ENCODE measurements at places on chromosomes 5 and 9. TPM values are rescaled to one million over a fixed set of nuclear protein-coding genes. Genes with fewer than 3 reads are reported as not detected.

- no peak overlapping the region for H3K27ac ChIP-seq
- DNase-seq = no peak
- H3K27me3 ChIP-seq = no peaks in the 10 kb centered on the region
- no peaks in the 10 kb centered on the region for H3K36me3 ChIP-seq
- H3K4me3 ChIP-seq = no peak overlapping the region
These were observed 115.4 kb upstream of the KLF9 start for GRCh38 chr9:70529833-70530232.

GRCh38 chr9:15469406-15469805, 41.4 kb downstream of the PSIP1 start:
- peaks cover 77% of the 10 kb centered on the region for H3K36me3 ChIP-seq
- H3K4me3 ChIP-seq = no peak overlapping the region
- H3K4me1 ChIP-seq = no peaks in the 10 kb centered on the region
- DNase-seq = no peak

- no peak overlapping the region for H3K27ac ChIP-seq
- no peak for DNase-seq
- H3K36me3 ChIP-seq = no peaks in the 10 kb centered on the region
These were observed 29.2 kb upstream of the ECM2 start for GRCh38 chr9:92564982-92565381.

- no peaks in the 10 kb centered on the region for H3K27me3 ChIP-seq
- no peaks in the 10 kb centered on the region for H3K4me1 ChIP-seq
- no peak for DNase-seq
- no peak overlapping the region for H3K4me3 ChIP-seq
- no peaks in the 10 kb centered on the region for H3K36me3 ChIP-seq
- no peak overlapping the region for H3K27ac ChIP-seq
These were observed 35.5 kb upstream of the B4GALT1 start for GRCh38 chr9:33202552-33203201.

GRCh38 chr5:111618623-111619271, 106.4 kb upstream of the STARD4 start:
- no peak for DNase-seq
- no peak overlapping the region for H3K4me3 ChIP-seq
- no peaks in the 10 kb centered on the region for H3K4me1 ChIP-seq
- H3K27me3 ChIP-seq = no peaks in the 10 kb centered on the region

GRCh38 chr9:79301085-79301484, 270.7 kb upstream of the TLE4 start:
- DNase-seq = no peak
- H3K36me3 ChIP-seq = no peaks in the 10 kb centered on the region
- no peak overlapping the region for H3K4me3 ChIP-seq
- peaks cover 34% of the 10 kb centered on the region for H3K4me1 ChIP-seq
- H3K27ac ChIP-seq = no peak overlapping the region
- no peaks in the 10 kb centered on the region for H3K27me3 ChIP-seq

GRCh38 chr9:10903969-10904368, 291.2 kb upstream of the PTPRD start:
- H3K4me1 ChIP-seq = no peaks in the 10 kb centered on the region
- no peaks in the 10 kb centered on the region for H3K36me3 ChIP-seq
- H3K27me3 ChIP-seq = no peaks in the 10 kb centered on the region
- H3K4me3 ChIP-seq = no peak overlapping the region
- H3K27ac ChIP-seq = no peak overlapping the region
- DNase-seq = no peak

- no peak for DNase-seq
- no peak overlapping the region for H3K4me3 ChIP-seq
- H3K27me3 ChIP-seq = no peaks in the 10 kb centered on the region
- no peaks in the 10 kb centered on the region for H3K36me3 ChIP-seq
- no peak overlapping the region for H3K27ac ChIP-seq
These were observed 56.0 kb upstream of the SARDH start for GRCh38 chr9:133794016-133794760.

DNA sequence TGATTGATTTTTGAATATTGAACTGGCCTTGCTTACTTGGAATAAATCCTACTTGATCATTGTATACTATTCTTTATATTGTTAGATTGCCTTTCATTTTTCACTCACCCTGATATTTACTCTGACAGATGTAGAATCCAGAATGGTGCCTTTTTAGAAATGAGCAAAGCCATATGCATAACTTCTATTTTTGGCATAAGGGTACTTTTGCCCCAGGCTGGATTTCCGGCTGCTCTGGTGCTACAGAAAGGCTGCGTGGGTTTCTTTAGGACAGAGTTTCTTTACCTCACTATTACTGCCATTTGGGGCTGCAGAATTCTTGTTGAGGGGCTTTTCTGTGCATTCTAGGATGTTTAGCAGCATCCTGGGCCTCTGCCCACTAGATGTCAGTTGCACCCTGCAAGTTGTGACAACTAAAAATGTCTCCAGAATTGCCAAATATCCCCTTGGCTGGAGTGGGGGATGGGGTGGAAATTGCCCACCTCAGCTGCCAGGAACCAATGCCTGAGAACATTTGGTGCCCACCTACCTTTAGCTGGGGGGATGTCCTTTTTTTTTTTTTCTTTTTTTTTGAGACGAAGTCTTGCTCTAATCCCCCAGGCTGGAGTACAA, 50.1 kb downstream of the SLC36A1 start:
- peaks cover 20% of the 10 kb centered on the region for H3K4me1 ChIP-seq
- no peak overlapping the region for H3K27ac ChIP-seq
- no peak for DNase-seq
- H3K4me3 ChIP-seq = no peak overlapping the region
- H3K27me3 ChIP-seq = no peaks in the 10 kb centered on the region

DNA sequence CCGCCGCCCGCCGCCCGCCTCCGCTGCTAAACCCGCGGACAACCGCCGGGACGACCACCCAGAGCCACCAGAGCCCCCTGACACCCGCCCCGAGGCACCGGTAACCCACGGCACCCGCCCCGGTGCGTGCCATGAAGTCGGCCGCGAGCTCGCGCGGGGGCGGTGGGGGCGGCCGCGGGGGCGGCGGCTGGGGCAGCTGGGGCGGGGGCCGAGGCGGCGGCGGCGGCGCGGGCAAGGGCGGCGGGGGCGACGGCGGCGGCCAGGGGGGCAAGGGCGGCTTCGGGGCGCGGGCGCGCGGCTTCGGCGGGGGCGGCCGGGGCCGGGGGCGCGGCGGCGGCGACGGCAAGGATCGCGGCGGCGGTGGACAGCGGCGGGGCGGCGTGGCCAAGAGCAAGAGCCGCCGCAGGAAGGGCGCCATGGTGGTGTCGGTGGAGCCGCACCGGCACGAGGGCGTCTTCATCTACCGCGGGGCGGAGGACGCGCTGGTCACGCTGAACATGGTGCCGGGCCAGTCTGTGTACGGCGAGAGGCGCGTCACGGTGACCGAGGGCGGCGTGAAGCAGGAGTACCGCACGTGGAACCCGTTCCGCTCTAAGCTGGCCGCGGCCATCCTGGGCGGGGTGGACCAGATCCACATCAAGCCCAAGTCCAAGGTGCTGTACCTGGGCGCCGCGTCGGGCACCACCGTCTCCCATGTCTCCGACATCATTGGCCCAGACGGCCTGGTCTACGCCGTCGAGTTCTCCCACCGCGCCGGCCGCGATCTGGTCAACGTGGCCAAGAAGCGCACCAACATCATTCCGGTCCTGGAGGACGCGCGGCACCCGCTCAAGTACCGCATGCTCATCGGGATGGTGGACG, 499 bp downstream of the FBLL1 start:
- H3K4me1 ChIP-seq = peaks cover 24% of the 10 kb centered on the region
- DNase-seq = peak; percentile 47
- peak overlapping the region; percentile 58 for H3K4me3 ChIP-seq
- peaks cover 33% of the 10 kb centered on the region for H3K27me3 ChIP-seq

- no peak overlapping the region for H3K4me3 ChIP-seq
- no peak overlapping the region for H3K27ac ChIP-seq
- no peak for DNase-seq
- H3K4me1 ChIP-seq = no peaks in the 10 kb centered on the region
These were observed 895.9 kb downstream of the TLE4 start for GRCh38 chr9:80467632-80468031.

DNA sequence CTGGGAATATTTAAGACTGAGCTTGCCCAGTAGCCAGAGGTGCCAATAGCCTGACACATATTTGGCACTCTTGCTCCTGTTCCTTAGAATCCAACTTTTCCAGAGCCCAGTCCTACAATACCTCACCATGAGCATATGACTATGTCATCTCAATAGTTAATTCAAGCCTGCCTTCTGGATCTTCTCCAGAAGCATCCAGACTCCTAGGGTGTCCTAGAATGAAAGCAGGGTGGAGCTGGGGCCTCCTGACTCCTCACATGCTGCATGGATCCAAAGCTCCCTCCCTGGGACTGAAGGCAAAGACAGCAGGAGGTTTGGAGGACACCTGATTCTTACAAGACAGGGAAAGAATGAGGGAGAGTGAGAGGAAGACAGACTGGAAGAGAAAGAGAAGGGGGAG, 37.9 kb downstream of the SH3TC2 start:
- no peaks in the 10 kb centered on the region for H3K27me3 ChIP-seq
- no peak for DNase-seq
- H3K4me3 ChIP-seq = no peak overlapping the region
- H3K36me3 ChIP-seq = no peaks in the 10 kb centered on the region
- H3K4me1 ChIP-seq = no peaks in the 10 kb centered on the region
- no peak overlapping the region for H3K27ac ChIP-seq

DNA sequence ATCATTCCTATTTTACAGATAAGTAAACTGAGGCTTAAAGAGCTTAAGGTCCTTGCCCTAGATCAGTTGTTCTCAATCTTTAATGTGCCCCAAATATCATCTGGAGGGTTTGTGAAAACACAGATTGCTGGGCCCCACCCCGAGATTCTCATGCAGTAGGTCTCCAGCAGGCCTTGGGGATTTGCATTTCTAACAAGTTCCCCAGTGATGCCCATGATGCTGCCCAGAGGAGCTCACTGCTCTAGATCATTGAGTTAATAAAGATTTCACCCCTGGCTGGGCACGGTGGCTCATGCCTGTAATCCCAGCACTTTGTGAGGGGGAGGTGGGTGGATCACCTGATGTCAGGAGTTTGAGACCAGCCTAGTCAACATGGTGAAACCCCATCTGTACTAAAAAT, 42.8 kb upstream of the RAD23B start:
- no peaks in the 10 kb centered on the region for H3K36me3 ChIP-seq
- H3K27me3 ChIP-seq = no peaks in the 10 kb centered on the region
- H3K4me3 ChIP-seq = no peak overlapping the region
- no peak overlapping the region for H3K27ac ChIP-seq
- peak; percentile 32 for DNase-seq

DNA sequence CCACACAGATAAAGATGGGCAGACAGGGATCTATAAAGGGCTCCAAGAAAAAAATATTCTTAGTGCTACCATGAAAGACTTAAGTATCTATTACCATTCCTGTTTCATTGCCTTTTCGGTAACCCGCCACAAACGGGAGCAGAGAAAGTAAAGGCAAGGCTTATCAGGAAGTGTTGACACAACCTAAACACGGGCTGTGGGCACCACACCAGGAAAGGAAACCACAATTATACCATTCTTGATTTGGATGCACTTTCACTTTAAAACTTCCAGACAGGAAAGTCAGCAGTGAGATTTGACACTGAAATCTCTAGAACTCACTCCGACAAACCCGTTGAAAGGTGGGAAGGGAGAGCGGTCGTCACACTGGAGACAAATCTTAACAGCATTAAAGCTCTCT, 6.5 kb downstream of the TLE1 start:
- no peak overlapping the region for H3K27ac ChIP-seq
- no peaks in the 10 kb centered on the region for H3K36me3 ChIP-seq
- no peak overlapping the region for H3K4me3 ChIP-seq
- no peaks in the 10 kb centered on the region for H3K27me3 ChIP-seq

GRCh38 chr9:129930743-129931142, 95.5 kb downstream of the USP20 start:
- H3K4me3 ChIP-seq = no peak overlapping the region
- no peak for DNase-seq
- H3K27ac ChIP-seq = no peak overlapping the region

- H3K27me3 ChIP-seq = no peaks in the 10 kb centered on the region
- peak; percentile 64 for DNase-seq
- H3K4me3 ChIP-seq = no peak overlapping the region
- no peaks in the 10 kb centered on the region for H3K4me1 ChIP-seq
- no peak overlapping the region for H3K27ac ChIP-seq
These were observed 159.5 kb downstream of the GABRG2 start for GRCh38 chr5:162227075-162227474.

- H3K36me3 ChIP-seq = no peaks in the 10 kb centered on the region
- H3K27ac ChIP-seq = no peak overlapping the region
- no peaks in the 10 kb centered on the region for H3K27me3 ChIP-seq
- H3K4me3 ChIP-seq = no peak overlapping the region
These were observed 571.0 kb downstream of the PTPRD start for GRCh38 chr9:10041726-10042229.

The PRR16 gene
- not detected for total RNA-seq

The TMEM174 gene
- not detected for total RNA-seq

The IL17B gene
- not detected for total RNA-seq

The SPINK6 gene
- not detected for total RNA-seq

The IER5L gene
- total RNA-seq = 12.2 TPM

The TNFSF8 gene
- total RNA-seq = not detected

The TMEM232 gene
- 5.2 TPM for total RNA-seq

The SPINK7 gene
- total RNA-seq = not detected

Measured in neural progenitor cell (in vitro differentiated cells).